ENCODE measurements at places on chromosomes 1 and 21. TPM values are rescaled to one million over a fixed set of nuclear protein-coding genes. Genes with fewer than 3 reads are reported as not detected.

DNA sequence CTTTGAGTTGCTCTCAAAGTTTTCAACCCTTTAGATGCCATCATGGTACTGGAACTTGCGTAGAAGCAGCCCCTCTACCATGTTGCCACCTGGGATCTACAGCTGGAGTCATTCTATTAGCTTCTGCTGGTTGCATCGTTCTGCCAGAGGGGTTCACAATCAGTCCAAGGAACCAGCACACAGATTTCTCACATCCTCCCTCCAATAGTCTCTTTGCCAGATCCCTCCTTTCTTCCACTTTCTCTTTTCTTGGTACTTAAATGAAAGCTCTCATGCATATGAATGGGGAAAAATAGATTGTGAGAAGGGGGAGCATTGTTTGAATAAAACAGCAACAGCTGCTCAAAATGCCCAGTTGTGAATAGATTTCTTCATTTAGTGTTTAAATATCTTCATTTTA lies 4.2 kb upstream of the C8A start:
- DNase-seq = no peak

- no peak for DNase-seq
Observed at GRCh38 chr1:101278845-101279244, 42.0 kb downstream of the S1PR1 start.

GRCh38 chr1:87108228-87108627 lies 193.8 kb downstream of the HS2ST1 start:
- no peak for DNase-seq

GRCh38 chr1:222588135-222588534 lies 1.6 kb downstream of the TAF1A start:
- no peak for DNase-seq

DNA sequence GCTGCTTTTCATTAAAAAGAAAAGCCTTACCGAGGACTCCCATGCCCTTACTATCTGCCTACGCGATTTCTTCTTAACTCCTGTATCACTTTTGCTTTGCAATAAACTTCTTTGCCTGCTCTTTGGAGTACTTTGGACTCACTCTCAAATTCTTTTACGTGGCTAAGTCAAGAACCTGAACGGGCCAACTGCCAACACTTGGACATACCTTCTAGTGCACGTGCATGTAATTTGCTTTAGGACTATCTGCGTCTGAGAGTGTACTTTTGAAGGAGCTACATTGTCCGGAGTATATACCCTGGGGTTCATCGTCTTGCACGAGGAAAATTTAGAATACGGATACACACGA lies 3.6 kb upstream of the OTUD3 start:
- no peak for DNase-seq

DNA sequence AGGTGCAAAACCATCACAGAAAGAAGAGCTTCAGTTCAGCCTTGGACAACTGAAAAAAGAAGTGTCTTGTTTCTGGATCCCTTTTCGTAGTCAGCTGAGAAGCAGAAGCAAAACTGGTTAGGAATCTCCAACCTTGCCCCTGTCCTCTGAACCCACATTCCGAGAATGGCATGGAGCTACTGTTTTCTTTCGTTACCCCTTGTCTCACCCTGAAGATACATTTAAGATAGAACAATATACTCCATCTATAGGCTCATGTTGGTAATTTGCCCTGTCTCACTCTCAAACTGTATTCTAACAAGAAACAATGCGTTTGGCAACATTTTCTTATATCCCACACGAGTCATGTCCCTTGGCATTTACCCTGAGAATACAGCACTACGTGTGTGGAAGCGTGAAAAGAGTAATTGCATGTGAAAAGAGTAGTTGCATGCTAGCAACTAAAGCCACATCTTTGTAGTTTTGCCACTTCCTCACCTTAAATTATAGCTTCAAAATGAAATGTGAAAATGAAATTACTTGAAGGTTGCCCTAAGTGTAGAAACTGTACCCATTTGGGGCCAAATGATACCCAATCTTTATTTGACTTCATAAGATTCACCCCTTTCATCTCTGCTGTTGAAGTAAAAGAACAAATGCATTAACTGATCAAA lies 5.3 kb downstream of the SLAMF7 start:
- DNase-seq = no peak

- DNase-seq = no peak
Observed at GRCh38 chr1:183834568-183834967, 29.6 kb downstream of the RGL1 start.

GRCh38 chr1:3283849-3284248 lies 170.6 kb upstream of the ARHGEF16 start:
- no peak for DNase-seq

- DNase-seq = no peak
Observed at GRCh38 chr1:9822490-9822889, 1.3 kb downstream of the CLSTN1 start.

- no peak for DNase-seq
Observed at GRCh38 chr1:34923490-34923889, 6.0 kb downstream of the DLGAP3 start.

- DNase-seq = no peak
Observed at GRCh38 chr1:27152829-27153548, 1.9 kb downstream of the SLC9A1 start.

GRCh38 chr1:181704546-181704945 lies 221.2 kb downstream of the CACNA1E start:
- DNase-seq = no peak

The KRTAP12-3 gene
- not detected for total RNA-seq

The DCDC2B gene
- total RNA-seq = not detected

The TMED5 gene
- 81.2 TPM for total RNA-seq

The IVL gene
- total RNA-seq = not detected

The MAP7D1 gene
- total RNA-seq = 356 TPM

The CD1D gene
- total RNA-seq = 0.48 TPM

The WNT4 gene
- total RNA-seq = not detected
